ENCODE measurements at places on chromosomes 6 and 20.
A peak's percentile ranks its signal among the peaks of the same experiment; 100 is the strongest.

GRCh38 chr6:41779788-41780550 is at the start of gene FRS3:
TSS of gene FRS3 (minus strand) at chr6:41779900. CDS start at chr6:41776987, 2,913 bp downstream.
- DNase-seq = peak; percentile 100

DNA sequence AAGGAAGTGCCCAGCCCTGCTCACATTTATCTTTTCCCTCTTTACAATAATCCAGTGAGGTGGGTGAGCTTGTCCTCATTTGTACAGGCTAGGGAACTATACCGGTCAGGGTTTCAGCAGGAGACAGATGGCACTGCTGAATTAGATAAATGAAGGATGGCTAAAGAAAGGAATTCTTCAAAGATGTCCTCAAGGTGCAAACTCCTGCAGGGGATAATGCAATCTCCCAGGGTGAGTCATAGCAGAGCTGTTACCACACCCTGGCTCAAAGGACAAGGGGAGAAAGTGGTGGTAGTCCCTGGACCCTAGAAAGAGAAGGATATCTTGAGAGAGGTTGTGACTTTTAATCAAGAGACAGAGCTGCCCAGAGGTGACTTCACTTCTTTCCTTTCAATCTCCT is 66.7 kb downstream of the RFPL4B start:
- DNase-seq = no peak

DNA sequence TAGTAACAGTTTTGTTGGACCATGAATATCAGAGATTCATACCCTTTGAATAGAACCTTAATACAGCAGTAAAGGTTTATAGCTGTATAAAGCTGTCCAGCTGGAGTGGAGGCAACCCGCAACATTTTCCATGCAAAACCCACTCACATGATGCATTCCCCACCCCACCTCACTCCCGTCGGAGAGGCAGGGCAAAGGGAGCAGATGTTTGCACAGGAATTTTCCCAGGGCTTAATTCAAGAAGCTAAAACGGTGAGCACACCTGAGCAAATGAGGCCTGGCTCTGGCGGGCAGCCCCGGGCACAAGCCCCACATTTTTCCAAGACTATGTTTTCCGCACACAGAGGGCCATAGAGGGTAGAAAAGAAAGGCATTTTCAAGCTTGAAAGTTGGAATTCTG is 191.7 kb downstream of the FOXC1 start:
- no peak for DNase-seq

- peak; percentile 82 for DNase-seq
Observed at GRCh38 chr6:33700391-33701050, 11.0 kb downstream of the UQCC2 start.

DNA sequence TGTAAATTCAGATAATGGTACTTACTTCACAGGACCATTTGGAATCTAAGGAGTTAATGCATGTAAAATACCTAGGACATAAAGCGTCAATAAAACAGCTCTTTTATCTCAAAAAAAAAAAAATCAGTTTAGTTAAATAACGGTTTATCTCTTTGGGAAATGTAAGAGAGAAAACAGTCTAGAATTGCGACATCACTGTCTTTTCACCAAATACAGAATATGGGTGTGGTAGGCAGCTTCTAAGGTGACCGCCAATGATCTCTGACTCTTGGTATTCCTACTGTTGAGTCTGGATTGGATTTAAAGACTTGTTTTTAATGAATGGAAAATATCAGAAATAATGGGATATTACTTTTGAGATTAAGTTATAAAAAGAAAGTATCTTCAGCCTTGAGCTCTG is 111.5 kb downstream of the EYS start:
- DNase-seq = no peak

- no peak for DNase-seq
Observed at GRCh38 chr6:14695579-14695978, 550.3 kb upstream of the JARID2 start.

DNA sequence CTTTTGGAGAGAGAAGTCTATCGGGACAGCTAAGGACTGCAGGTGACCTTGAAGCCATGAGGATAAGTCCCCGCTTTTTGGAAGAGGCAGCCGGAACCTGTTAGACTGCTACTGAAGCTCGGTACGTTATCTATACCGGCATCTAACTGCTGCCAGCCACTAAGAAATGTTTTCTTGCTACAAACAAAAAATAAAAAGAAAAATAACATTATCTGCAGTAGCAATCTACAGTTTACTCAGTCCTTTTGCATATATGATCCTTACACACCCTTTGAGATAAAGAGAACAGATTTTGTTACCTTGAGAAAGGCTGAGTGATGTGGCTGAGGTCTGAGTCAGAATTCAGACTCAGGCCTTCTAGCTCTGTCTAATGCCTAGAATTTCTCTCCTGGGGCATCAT is 314.6 kb downstream of the CDH26 start:
- DNase-seq = no peak

DNA sequence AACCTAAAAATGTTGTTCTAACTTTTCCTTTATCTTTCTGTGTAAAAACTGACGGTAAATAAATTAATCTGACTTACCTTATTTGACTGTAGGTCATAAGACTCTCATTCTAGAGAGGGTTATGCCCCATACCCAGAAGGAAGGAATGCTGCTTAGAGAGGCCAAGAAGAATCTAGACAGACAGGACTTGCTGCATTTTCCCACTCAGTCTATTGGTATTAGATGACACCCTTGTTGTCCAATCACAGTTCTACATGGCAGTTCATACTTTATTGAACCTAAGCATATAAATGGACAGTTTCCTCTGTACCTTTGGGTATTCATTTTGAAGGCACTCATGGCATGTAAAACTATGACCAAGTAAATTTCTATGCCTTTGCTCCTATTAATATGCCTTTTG is 359.6 kb upstream of the ID4 start:
- DNase-seq = no peak

DNA sequence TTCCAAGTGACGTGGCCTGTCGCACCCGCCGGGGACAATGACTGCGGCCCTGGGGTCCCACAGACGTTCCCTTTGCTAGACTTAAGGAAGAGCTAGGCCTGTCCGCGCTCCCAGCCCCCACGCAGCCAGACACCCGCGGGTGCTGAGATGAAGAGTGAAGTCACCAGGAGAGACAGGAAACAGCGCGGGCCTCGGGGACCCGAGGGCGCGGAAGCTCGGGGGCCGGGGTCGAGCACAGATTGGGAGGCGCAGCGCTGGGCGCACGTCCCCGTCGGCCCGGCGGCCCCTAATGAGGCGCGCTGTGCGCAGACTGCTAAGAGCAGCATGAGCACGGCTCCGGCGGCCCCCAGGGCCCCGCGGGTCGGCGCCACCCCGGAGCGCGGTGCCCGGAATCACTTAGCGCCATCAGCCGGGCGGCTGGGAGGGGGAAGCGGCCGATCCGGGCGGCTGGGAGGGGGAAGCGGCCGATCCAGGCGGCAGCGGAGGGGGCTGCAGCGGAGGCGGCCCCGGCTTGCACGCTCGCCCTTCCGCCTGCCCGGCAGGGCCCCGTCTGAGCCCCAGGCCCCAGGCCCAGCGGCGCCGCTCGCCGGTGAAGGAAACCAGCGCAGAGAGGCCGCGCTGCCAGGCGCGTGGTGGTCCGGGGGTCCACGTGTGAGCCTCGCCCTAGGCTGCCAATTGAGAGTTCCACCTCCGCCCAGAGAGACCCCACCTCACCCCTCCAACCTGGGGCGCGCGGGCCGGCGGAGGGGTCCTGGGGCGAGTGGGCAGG is 8.3 kb upstream of the AVP start:
- DNase-seq = peak; percentile 58

DNA sequence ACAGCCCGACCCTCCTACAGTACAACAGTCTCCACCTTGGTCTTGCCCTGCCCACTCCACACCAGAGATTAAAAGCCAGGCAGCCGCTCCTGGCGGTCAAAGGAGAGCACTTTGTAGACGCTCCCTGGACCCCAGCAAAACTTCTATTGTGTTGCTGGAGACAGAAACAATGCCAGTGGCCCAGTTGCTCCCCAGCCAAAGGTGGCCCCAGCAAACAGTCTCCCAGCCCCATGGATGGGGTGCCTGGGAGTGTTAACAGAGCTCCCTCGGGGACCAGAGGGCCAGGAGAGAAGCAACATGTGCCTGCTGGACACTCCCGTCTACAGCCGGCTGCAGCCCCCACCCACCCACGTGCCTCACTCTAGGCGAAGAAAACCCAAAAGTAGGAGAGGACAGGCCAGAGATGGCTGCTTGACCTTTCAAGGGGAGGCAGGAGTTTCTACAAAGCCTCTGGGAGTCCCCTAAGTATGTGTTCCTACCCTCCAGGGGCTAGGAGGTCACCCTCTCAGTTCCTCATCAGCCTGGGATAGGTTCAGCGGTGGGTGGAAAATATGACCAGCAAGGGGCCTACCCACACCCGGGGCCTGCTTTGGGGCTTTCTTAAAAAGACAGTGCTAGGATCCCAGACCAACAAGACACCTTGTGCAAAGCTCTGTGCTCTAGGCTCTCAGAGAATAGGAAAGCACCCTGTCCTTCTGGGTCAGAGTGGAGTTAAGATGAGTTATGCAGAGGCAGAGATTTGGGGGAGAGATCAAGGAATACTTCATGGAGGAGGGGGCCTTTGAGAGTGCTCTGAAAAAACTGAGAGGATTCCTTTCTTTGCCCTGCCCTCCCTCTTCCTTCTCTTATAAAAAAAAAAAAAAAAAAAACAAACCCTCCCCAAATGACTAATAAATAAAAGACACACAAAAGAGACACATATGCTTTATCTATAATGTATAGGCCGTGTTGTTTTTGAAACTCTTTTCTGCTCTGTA is 19.0 kb upstream of the PREX1 start:
- DNase-seq = peak; percentile 81

DNA sequence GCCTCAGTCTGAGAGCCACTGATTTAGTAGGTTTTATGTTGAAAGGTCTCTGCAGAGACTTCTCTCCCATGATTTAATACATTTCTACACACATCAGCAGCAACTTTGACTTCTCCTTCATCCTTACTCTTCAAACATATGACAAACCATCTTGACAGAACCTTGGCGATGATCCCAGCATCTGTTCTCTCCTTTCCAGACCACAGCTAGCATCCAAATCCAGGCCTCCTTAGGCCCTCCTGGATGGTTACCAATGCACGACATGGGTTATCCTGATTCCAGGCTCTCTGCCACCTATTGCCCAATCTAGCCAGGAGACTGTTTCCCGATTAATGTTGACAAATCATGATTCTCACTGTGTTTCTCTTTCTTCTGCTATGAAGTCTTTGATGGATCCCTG is 16.8 kb downstream of the LAMA4 start:
- DNase-seq = no peak

Data from stimulated activated CD8-positive, alpha-beta memory T cell treated with anti-CD3 and anti-CD28 coated beads, Interleukin-4, amount 100 ng/mL, for 48 hours (primary cell).